Activated T-cell treated with anti-CD3 and anti-CD28 coated beads, Interleukin-2, amount 50 U/mL, for 1 hour (primary cell): ENCODE measurements at places on chromosomes 3 and 15.

DNA sequence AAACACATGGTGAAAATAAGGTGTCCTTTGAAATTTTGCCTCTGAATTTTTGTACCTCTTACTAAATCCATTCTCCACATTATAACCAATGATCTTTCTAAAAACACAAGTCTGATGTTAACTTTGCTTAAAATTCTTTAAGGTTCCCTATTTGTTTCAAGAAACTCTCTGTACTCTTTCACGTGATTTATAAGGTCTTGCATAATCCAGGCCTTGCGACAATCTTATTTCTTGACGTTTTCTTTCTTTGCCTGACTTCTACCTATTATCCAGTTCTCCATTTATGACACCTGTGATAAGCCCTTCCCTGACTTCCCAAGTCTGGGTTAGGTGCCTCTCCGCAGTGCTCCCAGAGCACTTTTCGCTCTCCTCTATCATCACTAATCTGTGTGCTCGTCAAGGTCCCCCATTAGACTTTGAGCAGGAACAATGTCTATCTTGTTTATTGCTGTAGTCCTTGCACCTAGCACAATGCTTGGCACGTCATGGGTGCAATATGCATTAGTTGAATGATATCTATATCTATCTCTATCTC lies 24.3 kb upstream of the KPNA1 start:
- no peak for DNase-seq

DNA sequence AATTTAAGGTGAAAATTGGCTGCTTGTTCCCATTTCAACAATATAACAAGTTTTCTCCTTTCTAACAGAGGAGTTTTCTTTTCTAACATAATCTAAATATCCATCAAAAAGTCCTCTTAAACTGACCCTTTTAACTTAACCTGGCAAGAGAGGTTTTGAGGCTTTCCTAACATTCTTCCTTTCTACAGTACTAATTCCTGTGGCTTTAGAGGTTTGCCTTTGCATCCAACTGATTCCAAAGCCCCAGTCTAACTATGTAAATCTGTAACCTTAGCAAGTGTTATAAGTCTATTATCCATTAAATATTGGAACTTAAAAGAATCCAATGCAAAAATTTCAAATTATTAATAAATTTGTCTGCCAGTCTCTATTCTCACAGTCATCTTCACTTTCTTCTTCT lies 134.1 kb downstream of the ISL2 start:
- DNase-seq = no peak

DNA sequence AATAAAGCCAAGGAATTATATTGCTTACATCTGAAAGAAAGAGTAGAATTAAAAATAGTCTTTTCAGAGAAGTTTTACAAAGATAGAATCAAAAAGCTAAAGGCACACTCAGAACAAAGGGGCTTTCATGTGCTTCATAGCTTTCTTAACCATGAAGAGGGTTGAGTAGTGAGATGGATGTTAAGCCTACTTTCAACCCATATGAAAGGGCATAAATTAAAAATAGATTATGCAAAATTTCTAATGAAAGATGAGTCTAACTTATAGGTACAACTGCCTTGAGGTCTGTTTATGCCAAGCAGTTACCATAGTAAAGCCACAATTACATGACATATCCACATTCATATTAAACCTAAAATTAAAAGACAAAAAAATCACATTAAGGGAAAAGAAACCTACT lies 223.3 kb upstream of the ARHGEF26 start:
- DNase-seq = no peak

- no peak for DNase-seq
Observed at GRCh38 chr3:19994796-19995195, 17.3 kb downstream of the PP2D1 start.

DNA sequence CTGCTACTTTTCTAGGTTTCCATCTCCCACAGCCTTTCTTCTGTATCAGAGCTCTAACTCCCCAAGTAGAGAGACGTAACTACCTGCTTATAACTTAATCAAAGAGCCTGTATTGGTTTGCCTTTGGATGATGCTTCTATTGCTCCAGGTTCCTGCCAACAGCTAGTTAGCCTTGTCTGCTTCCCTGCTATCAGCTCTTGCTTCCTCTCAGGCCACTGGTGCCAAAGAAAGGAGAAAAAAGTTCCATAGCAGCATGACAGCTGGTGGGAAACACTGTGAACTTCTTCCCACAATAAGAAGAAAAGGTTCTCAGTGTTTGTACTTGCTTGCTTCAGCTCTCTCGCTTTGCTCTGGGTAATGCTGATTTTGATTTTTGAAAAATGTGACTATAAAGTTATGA lies 206.6 kb downstream of the GBE1 start:
- DNase-seq = no peak

- DNase-seq = no peak
Observed at GRCh38 chr3:13043656-13044055, 29.6 kb downstream of the IQSEC1 start.

DNA sequence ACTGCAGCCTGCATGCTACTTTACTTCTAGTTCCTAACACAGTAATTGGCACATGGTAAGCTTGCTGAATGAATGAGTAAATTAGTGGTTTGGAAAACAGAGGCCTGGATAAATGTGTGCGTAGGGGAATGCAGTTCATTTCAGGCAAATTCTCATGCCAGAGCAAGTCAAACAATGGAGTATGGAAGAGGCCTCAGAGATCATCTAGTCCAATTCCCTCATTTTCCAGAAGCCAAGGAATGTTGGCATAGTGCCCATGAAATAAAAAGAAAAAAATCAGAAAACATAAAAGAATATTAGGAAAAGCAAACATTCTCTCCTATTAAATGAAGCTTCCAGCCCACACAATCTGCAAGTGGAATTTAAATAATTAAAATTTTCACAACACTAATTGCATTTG lies 92.4 kb downstream of the MB21D2 start:
- no peak for DNase-seq

- DNase-seq = no peak
Observed at GRCh38 chr3:60095516-60095915, 1045.7 kb upstream of the CFAP20DC start.

DNA sequence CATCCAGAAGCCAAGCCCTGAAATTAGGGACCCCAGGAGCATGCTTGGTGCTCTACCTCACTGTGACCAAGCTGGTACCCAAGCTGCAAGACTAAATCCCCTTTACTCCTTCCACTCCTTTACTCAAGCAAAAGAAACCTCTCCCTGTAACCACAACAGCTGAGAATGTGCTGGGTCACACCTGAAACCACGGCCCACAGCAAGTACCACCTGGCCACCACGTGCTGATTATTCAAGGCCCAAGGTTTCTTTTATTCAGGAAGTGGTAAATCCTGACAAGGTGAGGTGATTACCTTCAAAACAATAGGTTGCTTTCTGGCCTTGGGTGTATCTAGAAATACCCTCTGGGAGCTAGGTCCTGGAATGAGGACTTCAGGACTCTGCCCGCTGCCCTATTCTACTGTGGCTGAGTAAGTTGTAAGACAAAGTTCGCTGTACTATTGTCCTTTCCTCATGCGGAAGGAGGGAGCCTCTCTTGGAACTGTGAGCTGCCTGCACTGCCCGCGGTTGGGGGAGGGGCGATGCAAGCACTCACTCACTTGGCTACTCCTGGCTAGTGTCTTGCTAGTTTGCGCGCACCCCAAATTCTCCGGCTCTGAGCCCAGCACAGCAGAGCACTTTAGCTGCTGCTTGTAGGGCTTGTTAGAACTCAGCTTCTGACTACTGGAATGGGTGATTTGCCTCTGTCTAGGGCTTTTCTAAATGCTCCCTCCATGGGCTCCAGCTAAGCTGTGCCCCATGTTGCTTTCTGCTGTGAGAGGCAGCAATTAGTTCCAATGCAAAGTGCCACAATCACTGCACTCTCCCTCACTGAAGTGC lies 487.1 kb upstream of the CNTN3 start:
- DNase-seq = no peak

DNA sequence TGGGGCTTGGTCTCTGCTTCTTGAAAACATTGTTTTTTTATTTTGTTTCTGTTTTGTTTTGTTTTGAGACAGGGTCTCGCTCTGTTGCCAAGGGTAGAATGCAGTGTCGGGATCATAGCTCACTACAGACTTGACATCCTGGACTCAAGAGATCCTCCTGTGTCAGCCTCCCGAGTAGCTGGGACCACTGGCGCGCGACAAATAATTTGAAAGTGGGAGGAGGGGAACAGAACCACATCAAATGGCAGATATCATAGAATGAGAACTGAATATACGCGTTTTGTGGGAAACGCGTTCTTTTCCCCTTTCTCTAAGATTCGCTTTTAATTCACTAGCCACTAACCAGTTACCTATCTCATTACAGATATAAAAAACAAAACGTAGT lies 641 bp upstream of the VPS13C start:
- DNase-seq = no peak

- DNase-seq = no peak
Observed at GRCh38 chr3:129897026-129897425, 3.5 kb upstream of the TMCC1 start.

DNA sequence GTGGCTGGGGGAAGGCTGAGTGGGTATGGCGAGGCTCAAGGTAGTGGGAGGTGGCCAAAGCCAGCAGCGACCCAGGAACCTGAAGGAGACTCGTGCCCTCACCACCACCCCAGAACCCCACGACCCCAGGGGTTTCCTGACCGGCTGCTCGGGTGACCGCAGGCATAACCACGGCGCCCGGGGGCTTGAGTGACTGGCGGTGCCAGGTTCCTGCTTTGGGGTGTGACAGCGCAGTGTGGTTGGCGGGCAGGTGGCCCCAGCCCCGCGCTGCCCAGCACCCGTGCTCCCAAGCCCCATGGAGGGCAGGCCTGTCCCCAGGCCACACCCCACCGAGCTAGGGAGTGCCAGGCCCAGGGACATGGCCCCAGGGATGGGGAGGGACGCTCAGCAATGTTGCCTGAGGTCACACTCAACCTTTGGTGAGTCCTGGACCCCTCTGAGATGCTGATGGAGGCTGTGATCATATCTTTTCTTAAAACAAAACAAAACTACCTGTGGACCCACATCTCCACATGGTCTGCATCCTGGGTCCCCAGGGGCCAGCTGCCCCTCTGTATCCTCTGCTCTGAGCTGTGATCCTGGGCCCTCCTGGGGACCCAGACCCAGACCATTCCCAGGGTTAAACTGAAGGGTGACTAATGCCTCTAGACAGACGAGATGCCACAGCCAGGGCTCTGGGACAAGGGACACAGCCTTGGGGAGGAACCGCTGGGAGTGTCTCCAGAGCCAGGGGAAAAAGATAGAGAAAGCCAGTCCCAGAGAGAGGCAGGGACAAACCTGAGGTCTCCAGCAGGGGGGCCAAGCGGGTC lies 13.0 kb downstream of the DNAJB8 start:
- no peak for DNase-seq
